Common myeloid progenitor, CD34-positive (primary cell): ENCODE measurements at places on chromosomes 4 and X.

DNA sequence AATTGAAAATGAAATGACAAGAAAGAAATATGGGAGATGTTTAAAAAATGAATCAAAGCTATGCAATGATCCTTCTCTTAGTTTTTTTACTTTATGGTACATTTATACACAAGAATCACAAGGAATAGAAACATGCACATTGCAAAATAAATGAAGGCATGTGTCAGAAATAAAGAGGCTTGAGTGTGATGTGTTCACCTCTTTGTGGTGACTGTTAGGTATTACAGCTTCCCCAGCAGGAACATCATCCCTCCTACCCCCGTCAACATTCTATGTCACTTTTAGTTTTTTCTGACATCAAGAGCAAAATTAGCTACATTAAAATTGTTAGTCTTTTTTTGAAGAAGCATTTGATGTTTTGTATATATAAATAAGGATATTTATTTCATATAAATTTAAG lies 214.8 kb downstream of the SLC4A4 start:
- H3K36me3 ChIP-seq: no peaks in the 10 kb centered on the region
- H3K27ac ChIP-seq: no peak overlapping the region
- no peaks in the 10 kb centered on the region for H3K4me1 ChIP-seq
- H3K4me3 ChIP-seq: no peak overlapping the region

GRCh38 chrX:56783996-56784620 lies 55.1 kb downstream of the NBDY start:
- H3K4me3 ChIP-seq: no peak overlapping the region
- H3K27me3 ChIP-seq: no peaks in the 10 kb centered on the region
- no peak overlapping the region for H3K27ac ChIP-seq
- H3K36me3 ChIP-seq: no peaks in the 10 kb centered on the region
- H3K4me1 ChIP-seq: peaks cover 5% of the 10 kb centered on the region

GRCh38 chrX:135536877-135537276 lies 16.4 kb downstream of the INTS6L start:
- H3K27me3 ChIP-seq: no peaks in the 10 kb centered on the region
- no peak for DNase-seq
- no peak overlapping the region for H3K27ac ChIP-seq
- peaks cover 7% of the 10 kb centered on the region for H3K4me1 ChIP-seq
- no peak overlapping the region for H3K4me3 ChIP-seq

DNA sequence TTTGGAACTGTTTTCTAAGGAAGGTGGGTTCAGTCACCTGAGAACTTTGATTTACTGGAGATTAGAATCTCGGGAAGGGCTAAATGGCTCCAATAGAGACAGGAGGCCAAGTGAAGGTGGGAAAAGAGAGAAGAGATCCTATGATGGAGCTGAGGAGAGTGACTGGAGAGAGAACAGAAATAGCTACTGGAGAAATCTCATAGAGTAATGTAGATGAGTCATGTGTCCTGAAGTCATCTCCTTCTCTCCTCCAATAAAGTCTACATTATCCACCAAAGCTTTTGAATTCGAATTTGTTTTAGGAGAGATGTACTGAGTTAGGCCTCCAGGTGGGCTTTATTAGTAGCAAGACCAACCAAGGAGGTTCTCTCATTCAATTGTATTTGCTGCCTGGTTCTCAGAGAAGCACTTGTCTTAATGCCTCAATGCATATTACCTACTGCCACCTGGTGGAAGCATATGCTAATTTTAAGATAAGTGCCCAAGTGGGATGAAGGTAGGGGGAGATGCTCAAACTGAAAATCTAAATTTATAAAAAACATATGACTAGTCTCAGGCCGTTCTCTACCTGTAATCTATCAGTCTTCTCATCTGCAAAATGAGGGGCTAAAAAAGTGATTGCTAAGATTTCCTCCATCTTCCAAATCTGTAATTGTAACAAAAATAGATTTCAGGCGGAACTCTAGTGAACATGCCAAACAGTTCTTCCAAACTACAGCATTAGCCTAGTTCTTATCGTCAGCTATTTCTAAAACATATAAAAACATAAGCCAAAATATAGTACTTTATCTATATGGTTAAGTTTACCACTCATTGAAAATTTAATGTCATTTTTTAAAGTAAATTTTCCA lies 24.4 kb downstream of the TXK start:
- no peak overlapping the region for H3K27ac ChIP-seq
- no peaks in the 10 kb centered on the region for H3K27me3 ChIP-seq
- no peaks in the 10 kb centered on the region for H3K4me1 ChIP-seq
- peak; percentile 55 for DNase-seq
- no peak overlapping the region for H3K4me3 ChIP-seq

DNA sequence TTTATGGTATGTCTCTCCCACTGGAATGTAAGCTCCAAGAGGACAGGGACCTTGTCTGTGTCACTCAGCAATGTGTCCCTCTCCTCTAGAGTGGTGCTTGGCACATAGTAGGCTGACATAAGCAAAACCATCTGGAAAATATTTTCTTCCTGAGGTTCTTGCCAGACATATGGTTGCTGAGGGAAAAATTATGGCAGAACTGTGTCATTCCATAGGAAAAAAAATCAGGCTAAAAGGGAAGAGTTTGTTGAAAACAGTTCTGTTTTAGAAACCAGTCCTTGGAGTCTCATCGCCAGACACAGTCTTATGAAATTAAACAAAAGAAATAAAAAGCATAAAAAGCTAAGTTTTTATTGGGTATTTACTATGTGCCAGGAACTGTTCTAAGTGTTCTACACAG lies 60.9 kb downstream of the RTL9 start:
- H3K27ac ChIP-seq: no peak overlapping the region
- no peak overlapping the region for H3K4me3 ChIP-seq
- no peaks in the 10 kb centered on the region for H3K4me1 ChIP-seq
- H3K36me3 ChIP-seq: no peaks in the 10 kb centered on the region
- no peak for DNase-seq
- no peaks in the 10 kb centered on the region for H3K27me3 ChIP-seq

- H3K4me3 ChIP-seq: no peak overlapping the region
- H3K36me3 ChIP-seq: no peaks in the 10 kb centered on the region
- no peak for DNase-seq
- H3K27ac ChIP-seq: no peak overlapping the region
- no peaks in the 10 kb centered on the region for H3K4me1 ChIP-seq
Observed at GRCh38 chrX:57822818-57823217, 87.4 kb downstream of the ZXDA start.

GRCh38 chr4:80015407-80016189 lies 57.4 kb downstream of the ANTXR2 start:
- no peak overlapping the region for H3K4me3 ChIP-seq
- H3K36me3 ChIP-seq: peaks cover 24% of the 10 kb centered on the region
- H3K27ac ChIP-seq: no peak overlapping the region
- H3K4me1 ChIP-seq: peaks cover 18% of the 10 kb centered on the region
- DNase-seq: no peak

DNA sequence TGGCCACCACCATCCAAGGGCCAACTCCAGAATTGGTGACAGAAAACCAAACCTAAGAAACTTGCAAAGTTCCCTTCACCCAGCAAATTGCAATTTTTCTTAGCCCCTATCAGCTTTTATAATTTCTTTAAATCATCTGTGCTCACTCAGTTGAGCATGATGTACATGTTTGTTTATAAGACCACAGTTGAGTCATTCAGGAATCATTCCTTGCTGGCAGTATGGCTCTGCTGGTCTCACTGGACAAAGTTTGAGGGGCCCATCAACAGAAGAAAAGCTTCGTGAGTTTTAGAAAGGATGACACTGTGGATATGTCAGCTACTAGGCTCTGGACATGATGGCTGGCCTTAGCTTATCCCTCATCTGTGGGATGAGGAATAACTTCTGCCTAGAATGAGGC lies 4.0 kb downstream of the TRPC5 start:
- H3K4me3 ChIP-seq: no peak overlapping the region
- H3K4me1 ChIP-seq: no peaks in the 10 kb centered on the region
- peaks cover 6% of the 10 kb centered on the region for H3K27me3 ChIP-seq
- no peaks in the 10 kb centered on the region for H3K36me3 ChIP-seq
- H3K27ac ChIP-seq: no peak overlapping the region
